ENCODE measurements at places on chromosomes 7 and 10.
A peak's percentile ranks its signal among the peaks of the same experiment; 100 is the strongest.

GRCh38 chr7:151379534-151380198 lies 30.2 kb downstream of the WDR86 start:
- no peak for DNase-seq

- DNase-seq: no peak
Observed at GRCh38 chr10:62636825-62637248, 167.7 kb upstream of the ADO start.

DNA sequence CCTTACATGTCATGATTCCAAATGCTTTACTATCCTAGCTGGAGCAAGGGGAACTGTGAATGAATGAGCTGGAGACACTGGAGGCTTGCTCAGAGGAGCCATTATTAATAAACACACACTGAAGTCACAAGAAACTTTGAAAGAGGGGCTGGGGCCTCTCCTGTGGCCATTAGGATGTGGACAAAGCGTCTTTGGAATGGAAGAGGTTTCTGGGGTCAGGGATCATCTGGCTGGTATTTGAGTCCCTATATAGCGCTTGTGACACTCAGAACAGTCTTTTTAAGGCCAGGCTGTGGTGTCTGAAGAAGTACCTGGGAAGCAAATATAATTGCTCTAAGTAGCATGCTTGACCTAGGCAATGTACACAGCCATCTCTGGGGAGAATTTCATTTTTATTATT lies 193.0 kb downstream of the JCAD start:
- DNase-seq: no peak

GRCh38 chr10:79404690-79405131 lies 40.7 kb downstream of the ZCCHC24 start:
- no peak for DNase-seq

DNA sequence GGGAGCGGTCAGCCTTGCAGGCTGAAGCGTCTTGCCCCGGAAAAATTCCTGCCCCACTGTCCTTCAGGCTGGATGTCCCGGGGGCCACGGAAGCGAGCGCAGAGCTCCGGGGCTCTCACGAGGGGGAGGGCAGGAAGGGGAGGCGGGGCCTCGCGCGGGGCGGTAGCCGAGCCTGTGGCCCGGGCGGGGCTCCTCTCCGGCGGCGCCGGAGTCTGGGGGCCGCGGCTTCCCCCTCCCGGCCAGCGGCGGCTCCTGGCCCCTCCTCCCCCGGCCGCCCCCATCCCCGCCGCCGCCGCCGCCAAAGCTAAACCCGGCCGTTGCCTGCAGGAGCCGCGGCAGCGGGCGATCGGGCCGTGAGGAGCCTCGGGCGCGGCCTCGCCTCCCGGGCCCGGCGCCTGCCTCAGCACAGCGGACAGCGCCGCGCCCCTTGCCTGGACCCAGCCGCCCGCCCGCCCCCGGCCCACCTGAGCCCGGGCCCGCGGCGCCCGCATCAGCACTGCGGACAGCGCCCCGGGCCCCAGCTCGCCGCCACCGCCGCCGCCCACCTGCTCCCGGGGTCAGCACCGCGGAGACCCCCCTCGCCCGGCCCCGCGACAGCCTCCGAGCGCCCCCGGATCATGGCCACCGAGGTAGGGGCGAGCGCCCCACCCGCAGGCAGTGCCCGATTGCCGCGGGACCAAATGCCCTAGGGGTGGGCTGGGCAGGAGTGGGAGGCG lies at the start of gene GOLGA7B:
Gene GOLGA7B (plus strand): TSS at position 157 of the 716 bp plus-strand sequence. CDS start 461 bp downstream, at position 618.
- peak; percentile 70 for DNase-seq

GRCh38 chr7:40283391-40283790 lies 148.6 kb downstream of the SUGCT start:
- DNase-seq: no peak

DNA sequence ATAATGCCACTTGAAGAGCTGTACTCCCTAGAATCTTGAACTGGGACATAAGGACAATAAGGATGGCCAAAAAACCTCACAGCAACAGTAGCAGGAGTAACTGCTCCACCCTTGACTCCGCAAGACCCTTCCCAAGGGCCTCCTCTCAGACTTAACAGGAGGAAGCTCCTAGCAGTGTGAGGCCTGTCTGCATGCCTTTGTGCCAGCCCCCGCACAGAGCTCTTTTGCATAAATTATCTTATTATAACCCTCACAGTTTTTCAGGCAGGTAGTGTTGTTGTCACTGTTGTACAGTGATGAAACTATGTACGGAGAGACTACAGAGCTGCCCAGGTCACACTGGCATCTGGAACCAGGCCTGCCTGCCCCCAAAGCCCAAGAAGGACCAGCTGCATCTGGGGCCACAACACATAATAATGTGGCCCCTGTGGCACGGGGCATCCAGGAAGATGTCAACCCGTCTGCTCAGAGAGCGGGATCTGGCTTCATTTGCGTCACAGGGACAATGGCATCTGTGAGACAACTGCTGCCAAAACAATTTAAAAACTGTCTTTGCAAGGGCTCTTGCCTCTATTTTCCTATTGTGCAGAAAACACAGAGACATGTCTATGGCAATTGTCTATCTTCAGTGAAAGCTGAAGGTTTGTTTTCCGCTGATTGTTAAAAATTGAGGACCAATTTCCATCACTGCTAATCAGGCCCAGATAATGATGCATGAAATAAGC lies 249.3 kb upstream of the GRB10 start:
- no peak for DNase-seq

GRCh38 chr7:131042269-131043160 lies 285.2 kb upstream of the MKLN1 start:
- DNase-seq: no peak

- peak; percentile 8 for DNase-seq
Observed at GRCh38 chr7:16098585-16099179, 322.7 kb downstream of the CRPPA start.

GRCh38 chr7:131769241-131769640 lies 212.8 kb upstream of the PODXL start:
- DNase-seq: peak; percentile 16

GRCh38 chr10:55509168-55509567 lies 708.1 kb upstream of the PCDH15 start:
- no peak for DNase-seq

- DNase-seq: peak; percentile 21
Observed at GRCh38 chr10:93126483-93127052, 52.9 kb downstream of the CYP26A1 start.

GRCh38 chr10:64574371-64574770 lies 1053.2 kb downstream of the REEP3 start:
- no peak for DNase-seq

GRCh38 chr10:9743639-9744038 lies 1274.0 kb upstream of the CELF2 start:
- no peak for DNase-seq

- DNase-seq: no peak
Observed at GRCh38 chr7:151427705-151428377, 12.1 kb downstream of the CRYGN start.

DNA sequence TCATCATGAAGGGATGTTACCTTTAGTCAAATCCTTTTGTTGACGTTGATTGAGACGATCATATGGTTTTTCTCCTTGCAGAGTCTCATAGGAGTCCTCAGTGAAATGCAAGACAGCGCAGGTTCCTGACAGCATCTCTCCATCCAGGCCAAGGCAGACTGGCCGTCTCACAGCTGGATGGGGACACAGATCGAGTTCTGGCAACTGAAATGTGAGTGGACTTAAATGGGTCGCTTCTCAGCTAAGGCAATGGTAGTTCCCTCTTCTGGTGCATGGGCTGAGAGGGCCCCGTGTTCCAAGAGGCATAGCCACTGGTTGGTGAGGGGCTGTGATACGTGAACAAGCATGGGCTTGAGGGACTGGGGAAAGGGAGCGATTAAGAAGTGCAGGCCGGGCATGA lies 99.3 kb upstream of the CPXM2 start:
- no peak for DNase-seq

DNA sequence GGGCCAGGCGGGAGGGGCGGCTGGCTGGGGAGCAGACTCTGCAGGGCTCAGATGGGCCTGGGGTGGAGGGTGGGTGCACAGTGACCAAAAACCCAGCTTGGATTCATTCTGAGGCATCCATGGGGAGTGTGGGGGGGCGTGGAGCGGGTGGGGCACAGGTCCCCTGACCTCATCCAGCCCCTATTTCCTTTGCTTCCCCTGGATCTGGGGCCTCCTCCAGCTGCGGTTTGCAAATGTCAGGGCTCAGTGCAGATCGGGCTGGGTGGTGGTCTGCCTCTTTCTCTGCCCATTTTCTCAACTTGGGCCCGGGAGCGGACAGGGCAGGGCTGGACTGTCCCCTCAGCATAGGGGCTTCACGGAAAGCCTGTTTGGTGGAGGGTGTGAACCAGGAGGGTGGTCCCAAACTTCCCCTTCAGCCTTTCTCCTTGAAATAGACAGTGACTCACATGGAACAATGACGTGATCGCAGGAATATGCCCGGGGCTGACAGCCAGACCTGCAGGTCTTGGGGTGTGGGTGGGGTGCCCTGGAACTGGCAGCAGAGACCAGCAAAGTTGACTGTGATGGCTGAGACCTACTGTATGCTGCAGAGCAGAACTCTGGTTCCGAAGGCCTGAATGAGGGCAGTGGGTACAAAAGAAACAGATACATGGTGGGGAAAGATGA lies 72.9 kb upstream of the PODXL start:
- DNase-seq: peak; percentile 76

- DNase-seq: no peak
Observed at GRCh38 chr10:78739444-78740053, 329.2 kb upstream of the ZMIZ1 start.

DNA sequence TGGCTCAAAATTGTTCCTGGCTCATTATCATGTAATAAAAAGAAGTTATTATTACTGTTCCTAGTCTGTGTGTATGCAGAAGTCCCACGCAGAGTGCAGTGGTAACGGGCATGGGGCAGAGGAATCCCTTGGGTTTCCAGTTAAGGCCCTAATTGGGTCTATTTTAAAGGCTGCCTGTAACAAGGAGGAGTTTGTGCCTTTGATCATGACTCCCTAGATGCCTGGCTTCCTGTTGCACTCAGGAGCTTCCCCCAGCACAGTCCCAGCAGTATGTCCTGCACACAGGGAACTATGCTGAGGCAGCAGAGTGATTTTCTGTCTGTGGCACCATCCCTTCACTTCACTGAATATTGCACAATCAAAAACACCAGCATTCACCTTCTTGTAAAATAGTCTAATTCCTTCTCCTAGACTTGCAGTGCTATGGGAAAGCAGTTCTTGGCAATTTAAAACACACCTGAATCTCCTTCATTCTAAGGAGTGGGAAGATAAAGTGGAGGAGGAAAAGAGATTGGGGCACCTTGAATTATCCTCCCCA lies 22.9 kb downstream of the SORCS1 start:
- DNase-seq: no peak

DNA sequence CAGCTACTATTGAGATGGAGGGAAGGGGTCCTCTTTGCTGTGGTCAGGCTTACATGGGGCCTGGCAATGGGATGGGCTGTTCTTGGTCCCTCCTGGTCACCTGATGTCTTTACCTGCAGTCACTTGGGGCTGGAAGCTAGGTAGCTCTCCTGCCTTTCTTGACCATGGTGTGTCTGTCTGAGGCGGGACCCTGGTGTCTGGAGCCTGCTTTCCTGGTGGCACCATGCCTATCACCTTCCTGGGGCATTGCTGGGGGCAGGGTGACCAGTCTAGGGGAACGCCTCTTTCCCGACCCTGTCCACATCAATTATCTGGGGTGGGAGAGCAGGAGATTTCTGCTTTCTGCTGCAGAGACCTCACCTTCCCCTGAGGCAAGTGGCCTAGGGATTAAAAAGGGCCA lies 55.6 kb downstream of the ARHGAP22 start:
- no peak for DNase-seq

DNA sequence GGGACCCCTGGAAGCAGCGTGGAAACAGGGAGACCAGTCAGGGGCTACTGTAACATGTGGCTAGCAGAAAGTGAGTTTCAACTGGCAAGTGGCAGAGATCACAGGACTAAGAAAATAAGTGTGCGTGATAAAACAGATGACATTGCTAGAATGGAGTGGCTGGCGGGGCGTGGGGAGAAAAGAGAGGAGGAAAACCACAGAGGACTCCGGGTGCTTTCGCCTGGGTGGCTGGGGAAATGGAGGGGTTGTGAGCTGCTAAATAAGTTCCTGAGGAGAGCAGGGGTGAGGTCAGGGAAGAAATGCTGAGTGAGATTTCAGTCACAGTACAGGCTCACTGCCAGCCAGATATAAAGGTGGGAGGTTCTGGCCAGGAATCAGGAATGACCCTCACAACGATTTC lies 166.9 kb downstream of the MYOF start:
- DNase-seq: no peak

DNA sequence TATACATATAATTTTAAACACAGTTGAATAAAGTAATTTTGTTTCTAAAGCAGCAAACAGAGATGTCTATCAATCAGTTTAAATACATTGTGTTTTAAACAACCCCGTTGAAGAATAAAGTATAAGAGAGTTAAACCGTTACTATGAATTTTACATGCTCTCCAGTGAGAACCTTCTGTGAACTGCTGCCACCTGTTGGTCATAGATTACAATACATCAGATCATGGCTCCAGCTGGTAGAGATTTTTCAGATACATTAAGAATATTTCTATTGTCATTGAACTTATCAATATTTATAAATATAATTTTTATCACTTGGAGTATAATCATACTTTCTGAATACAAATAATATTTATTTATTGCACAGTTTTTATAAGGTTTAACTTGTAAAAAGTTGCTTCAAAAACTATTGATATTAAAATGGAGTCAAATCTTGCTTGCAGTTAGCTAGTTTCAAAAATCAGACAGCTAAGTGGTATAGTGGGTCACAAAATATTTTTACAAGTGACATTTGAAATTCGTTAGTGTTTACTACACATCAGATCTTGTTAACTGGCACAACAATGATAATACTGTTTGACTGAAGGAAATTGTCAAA lies 561.2 kb upstream of the PHF14 start:
- DNase-seq: peak; percentile 2

- peak; percentile 26 for DNase-seq
Observed at GRCh38 chr7:139936760-139937310, 107.8 kb downstream of the TBXAS1 start.

GRCh38 chr7:81482600-81483186 lies 287.2 kb downstream of the HGF start:
- DNase-seq: no peak

- no peak for DNase-seq
Observed at GRCh38 chr7:100467638-100468373, 3.7 kb upstream of the SPACDR start.

- DNase-seq: no peak
Observed at GRCh38 chr10:28711041-28711440, 33.7 kb downstream of the BAMBI start.

DNA sequence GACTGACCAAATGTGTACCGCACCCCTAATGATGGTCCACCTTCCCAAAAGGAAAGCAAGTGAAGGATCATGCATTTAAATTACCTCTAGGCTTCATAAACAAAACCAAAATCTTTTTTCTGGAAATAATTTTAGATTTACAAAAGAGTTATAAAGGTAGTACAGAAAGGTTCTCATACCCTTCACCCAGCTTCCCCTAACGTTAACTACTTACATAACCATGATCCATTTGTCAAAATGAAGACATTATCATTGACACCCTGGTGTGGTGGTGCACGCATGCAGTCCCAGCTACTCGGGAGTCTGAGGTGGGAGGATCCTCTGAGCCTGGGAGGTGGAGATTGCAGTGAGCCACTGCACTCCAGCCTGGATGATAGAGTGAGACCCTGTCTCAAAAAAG lies 75.1 kb upstream of the TCF7L2 start:
- no peak for DNase-seq

- DNase-seq: no peak
Observed at GRCh38 chr7:81206217-81206616, 287.4 kb upstream of the SEMA3C start.
